Activated CD4-positive, CD25-positive, alpha-beta regulatory T cell treated with anti-CD3 and anti-CD28 coated beads, Interleukin-2, amount 50 U/mL, for 24 hours (primary cell): ENCODE measurements at places on chromosomes 11 and 22.

DNA sequence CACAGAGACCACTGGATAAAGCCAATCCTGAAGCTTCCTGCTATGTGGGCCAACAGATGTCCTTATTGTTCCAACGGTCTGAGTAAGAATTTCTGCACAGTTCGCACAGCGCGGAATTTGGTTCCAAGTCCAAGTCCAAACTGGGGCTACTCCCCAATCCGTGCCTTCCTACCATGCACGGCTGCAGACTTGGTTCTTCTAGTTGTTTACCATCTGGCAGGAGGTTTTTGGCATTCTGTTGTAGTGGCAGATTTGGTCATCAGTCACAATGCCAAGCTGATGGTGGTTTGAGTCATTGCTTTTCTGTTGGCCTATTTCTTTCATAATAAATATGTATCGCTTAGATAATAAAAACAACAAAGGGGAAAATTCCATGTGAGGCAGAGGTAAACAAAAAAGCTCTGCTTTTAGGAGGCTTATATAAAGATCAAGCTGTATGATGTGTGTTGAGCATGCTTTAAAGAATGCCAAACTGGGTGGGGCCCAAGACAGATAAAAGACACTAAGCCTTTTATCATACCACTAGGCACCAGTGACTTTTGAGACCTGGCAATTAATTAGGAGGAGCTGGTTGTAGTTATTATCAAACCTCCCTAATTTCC is 52.5 kb upstream of the SYN3 start:
- no peak for ATAC-seq

DNA sequence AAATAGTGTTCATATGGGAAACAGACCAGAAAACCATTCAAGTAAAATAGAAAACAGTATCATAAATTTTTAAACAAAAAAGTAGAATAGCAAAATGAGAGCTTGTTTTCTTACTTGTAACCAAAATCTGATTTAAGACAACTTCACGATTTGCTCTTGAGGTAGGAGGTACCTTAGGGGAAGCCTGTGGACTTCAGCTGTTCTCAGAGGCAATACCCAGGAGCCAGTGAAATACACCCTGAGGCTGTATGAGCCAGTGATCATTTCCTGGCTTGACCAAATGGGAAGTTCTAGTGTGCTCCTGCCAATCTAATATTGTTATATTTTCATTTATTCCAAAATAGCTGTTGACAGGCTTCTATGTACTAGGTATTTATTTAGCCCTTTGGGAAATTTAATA is 104.8 kb downstream of the ARHGAP42 start:
- ATAC-seq, result no peak

DNA sequence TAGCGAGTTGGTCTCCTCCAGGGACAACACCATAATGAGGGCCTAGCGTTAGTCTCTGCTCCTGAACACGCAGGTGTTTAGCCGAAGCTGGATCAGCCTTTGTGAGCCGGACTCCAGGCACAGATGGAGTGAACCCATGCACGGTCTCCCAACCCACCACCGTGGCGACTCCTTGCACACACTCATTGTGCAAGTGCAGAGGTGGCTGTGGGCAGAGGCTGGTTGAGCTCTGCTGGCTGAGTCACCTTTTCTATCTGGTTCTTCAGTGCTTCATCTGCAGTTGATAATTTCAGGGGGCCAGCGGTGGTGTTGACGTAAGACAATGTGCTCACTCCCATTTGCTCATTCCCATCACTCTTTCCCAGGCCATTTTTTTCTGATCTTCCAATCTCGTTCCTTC is 72.1 kb upstream of the SLC22A12 start:
- ATAC-seq, result no peak

- ATAC-seq, result peak; percentile 97
Measured at GRCh38 chr22:23539135-23539838, 40.8 kb downstream of the IGLL1 start.

GRCh38 chr11:66866007-66866406 is 9.1 kb downstream of the LRFN4 start:
- ATAC-seq, result no peak

DNA sequence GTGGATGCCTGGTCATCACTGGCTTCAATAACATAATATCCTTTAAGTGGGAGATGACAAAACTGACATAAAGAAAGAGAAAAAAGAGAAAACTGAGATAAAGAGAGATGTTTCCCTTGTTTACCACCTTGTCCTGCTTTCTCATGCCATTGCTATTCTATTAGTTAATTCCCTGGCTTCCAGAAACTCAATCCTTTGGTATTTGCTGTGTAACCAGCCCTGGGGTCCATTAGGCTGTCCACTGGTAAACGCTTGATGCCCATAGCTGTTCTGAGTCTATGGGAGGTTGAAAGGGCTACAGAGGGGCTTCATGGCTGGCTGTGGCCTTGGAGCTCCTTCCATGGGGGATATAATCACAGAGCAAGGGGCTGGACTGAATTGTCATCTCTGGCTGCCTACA is 243.4 kb upstream of the PLET1 start:
- ATAC-seq, result no peak

GRCh38 chr22:45475063-45475747 is 27.5 kb upstream of the FBLN1 start:
- no peak for ATAC-seq

GRCh38 chr22:27986459-27986858 is 67.4 kb upstream of the PITPNB start:
- ATAC-seq, result no peak

DNA sequence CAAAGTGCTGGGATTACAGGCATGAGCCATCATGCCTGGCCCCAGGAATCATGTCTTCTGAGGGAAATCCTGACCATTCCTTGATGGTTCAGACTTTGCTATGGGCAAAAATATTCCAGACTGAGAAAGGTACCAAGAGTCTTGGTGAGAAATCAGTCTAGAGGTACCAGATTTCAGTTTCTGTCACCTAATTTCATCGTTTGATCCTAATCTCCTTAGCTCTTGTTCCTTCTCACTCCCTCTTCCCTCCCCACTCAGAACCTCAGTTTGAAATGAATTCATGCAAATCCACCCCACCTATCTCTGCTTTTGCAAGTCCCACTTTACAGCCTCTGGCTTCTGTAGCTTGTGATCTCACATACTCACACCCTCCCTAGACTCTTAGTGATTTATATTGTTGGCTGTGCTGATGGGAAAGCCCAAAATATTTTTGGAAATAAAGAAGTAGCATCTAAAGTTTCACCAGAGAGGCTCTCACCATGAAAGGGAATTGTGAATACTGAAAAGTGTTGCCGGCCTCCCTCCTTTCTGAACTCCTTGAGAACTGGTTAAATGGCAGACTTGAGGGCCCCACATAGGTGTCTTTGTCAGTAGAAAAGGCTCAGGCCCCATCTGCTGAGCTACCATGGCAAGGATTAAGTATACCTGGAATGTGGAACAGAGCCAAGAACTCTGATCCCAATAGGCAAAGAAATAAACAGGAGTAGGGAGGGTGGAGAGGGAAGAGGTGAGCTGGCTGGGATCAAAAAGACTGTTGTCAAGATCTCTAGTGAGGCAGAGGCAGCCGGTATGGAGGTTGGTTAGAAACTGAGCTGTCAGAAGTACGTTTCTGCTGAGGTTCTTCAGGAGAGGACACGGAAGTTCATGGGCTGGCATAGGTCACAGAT is 190.5 kb upstream of the MTMR2 start:
- ATAC-seq, result no peak

- ATAC-seq, result peak; percentile 52
Measured at GRCh38 chr22:36356708-36357624, 30.8 kb downstream of the MYH9 start.

DNA sequence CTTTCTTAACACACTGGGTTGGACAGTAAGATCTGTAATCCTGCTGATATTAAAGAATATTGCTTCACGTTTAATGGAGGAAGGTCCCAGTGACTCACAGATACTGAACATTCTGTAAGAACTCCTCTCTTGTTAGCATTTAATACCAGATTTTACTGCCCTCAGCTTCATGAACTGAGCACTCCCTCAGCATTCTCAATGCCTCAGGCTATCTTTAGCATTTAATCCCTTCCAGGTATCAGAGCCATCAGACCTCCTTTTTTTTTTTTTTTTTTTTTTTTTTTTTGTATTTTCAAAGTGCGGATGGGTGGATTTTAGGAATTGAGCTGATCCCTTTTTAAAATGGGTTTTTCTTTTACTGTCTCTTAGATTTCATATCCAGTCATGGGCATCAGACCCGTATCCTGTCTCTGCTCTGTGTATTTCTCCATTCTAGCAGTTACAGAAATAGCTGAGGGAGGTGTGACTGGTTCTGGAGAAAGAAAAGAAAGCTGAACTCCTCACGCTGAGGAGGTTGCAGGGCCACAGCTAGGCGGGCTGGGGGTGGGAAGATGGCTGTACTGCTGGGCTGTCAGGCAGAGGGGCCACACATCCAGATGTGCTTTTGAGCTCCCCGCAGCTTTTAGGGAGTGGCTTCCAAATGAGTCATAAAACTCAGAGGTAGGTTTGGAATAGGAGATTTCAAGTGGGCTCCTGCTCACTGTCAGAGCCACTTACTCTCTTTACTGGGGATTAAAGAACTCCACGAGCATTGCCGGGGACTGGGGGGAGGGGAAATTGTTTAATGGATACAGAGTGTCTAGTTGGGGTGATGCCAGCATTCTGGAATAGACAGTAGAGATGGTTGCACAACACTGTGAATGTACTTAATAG is 97.0 kb downstream of the SYT9 start:
- no peak for ATAC-seq

GRCh38 chr11:6928916-6929315 is 2.7 kb downstream of the ZNF215 start:
- no peak for ATAC-seq

GRCh38 chr11:16923987-16924386 is 90.2 kb downstream of the PLEKHA7 start:
- no peak for ATAC-seq

GRCh38 chr11:66279092-66279734 is 1.2 kb downstream of the CNIH2 start:
- no peak for ATAC-seq

DNA sequence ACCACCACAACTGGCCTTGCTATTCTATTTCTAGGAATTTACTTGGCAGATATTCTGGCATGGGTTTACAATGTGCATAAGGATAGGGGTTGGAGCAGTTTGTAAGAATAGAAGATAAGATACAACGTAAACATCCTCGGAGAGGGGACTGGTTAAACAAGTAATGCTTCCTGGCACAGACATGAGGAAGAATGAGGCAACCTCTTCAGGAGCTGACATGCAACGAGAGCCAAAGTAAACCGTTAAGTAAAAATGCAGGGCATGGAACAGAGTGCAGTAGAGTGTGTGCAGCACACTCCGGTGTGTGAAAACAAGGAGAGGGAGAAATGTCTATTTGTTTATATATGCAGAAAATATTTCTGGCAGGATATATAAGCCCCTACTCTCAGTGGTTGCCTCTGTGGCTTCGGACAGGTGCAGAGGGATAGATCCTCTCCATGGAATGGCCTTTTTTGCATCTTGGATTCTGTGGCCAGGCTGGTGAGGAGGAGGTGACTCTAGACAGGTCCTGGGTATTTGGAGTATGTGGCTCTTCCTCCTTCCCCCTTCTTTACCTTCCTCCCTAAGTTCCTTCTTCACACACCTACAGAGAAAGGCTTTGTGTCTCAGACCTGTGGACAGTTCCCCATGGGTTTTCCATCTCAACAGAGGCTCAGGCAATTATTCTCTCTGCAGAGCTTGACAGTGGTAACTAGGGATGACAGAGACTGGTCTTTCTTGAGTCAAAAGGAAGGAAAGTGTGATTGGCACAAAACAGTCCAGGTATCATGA is 2.5 kb downstream of the RAB36 start:
- no peak for ATAC-seq

- ATAC-seq, result peak; percentile 66
Measured at GRCh38 chr22:46592390-46592872, 27.8 kb upstream of the GRAMD4 start.

DNA sequence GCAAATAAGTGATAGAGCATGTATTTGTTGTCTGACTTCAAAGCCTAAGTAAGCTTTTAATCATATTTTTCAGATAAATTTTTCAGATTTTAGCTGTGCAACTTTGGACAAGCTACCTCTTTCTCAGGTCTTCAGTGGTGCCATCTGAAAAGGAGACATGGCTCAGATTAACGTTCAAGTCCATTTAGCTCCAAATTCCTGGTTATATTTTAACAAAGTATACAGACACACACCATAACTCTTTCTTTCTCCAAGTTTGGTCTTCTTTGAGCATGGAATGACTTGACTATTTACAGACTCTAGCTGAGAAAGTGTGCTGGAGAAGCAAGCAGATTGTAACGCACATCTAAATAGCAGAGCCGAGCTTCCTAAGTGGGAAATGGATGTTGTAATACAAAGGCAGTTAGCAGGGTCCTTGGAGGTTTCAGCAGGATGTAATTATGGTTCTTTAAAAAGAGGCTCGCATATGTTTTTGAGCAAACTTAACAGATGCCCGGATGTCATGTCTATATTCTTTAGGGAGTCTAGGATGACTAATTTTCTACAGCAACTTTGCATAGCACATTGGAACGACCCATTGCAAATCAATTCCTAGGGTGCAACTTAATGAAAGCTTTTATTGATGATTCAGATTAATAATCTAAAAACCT is 128.1 kb upstream of the E2F8 start:
- no peak for ATAC-seq

- ATAC-seq, result no peak
Measured at GRCh38 chr22:29369460-29369859, 18.9 kb downstream of the AP1B1 start.

DNA sequence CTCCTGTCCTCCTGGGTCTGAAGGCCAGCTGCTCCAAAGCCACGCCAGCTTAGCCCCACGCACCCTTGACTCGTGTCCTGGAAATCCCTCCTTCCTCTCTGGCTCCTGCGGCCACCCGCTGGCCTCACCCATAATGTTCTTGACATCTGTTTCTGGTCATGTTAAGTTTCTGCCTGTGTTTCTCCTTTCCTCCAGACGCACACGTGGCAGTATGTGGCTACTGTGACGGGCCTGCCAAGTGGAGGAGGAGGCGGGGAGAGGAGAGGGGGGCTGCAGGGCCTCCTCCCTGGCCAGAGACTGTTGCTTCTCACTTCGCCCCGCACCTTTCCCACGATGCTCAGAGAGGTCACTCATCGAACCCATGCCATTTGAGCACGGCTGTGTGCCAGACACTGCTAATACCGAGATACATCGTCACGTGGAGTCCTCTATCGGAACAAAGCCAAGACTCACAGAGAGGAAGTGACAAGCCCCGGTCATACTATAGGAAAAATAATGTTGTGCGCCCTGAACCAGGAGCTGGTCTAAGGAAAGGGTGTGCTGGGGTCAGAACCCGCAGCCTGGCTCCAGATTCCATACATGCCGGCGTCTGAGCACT is 11.5 kb downstream of the C1QTNF6 start:
- peak; percentile 82 for ATAC-seq
